Stimulated activated CD8-positive, alpha-beta memory T cell treated with anti-CD3 and anti-CD28 coated beads, Interleukin-2, amount 100 ng/mL, for 48 hours (primary cell): ENCODE measurements at places on chromosomes 3 and 15.
A peak's percentile ranks its signal among the peaks of the same experiment; 100 is the strongest.

- DNase-seq, result no peak
Observed at GRCh38 chr3:140832883-140833282, 108.8 kb upstream of the SLC25A36 start.

GRCh38 chr3:26105261-26105660 is 315.4 kb downstream of the OXSM start:
- DNase-seq, result no peak

- DNase-seq, result no peak
Observed at GRCh38 chr15:70463453-70463834, 299.9 kb downstream of the UACA start.

DNA sequence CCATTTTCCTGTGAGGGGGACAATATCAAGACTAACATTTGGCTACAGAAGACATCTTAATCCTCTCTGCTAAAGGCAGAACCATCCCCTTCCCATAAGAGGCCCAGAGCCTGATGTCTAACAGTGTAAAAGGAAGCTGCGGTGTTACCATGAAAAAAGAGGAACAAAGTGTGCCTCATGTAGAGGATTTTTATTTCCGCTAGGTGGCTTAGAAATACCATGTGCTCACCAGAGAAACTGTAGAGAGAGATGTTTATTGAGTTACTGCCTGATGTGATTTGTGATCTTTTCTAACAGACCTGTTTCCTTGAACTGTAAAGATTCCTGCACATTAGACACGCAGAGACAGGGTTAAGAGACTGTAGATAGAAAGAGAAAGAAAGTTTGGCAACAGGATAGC is 22.0 kb downstream of the OR5H15 start:
- DNase-seq, result no peak

DNA sequence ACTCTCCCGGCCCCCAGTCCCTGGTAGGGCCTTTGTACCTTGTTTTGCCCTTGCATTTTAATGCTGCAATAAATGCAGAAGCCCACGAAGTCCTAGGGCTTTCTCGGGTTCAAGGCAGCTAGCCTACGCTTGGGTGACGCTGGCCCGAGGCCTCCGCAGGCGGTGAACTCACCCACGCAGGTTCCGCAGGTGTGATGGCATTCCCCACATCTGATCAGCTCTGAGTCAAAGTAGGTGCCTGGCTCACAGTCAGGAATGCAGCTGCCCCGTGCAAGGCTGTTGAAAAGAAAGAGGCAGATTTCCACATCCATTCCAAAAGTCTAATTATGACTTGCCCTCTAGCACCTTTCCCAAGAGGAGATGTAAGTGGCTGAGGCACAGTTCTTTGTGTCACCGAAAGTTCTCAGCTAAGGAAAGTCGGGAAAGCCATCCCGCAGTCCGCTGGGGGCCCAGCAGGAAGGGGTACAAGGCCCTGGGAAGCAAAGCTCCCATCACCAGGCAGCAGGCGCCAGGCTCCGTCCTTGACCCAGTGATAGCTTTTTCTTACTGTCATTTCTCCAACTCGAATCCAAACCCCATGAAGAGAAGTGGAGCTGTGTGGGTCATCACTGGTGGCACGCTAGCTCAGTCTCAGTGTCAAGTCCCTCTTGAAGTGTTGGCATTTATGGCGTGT is 23.2 kb upstream of the SNRPA1 start:
- no peak for DNase-seq

- DNase-seq, result peak; percentile 46
Observed at GRCh38 chr3:15271785-15272381, 60.5 kb downstream of the SH3BP5 start.

GRCh38 chr3:194572143-194572789 is 61.0 kb downstream of the TMEM44 start:
- no peak for DNase-seq

- no peak for DNase-seq
Observed at GRCh38 chr3:103349760-103350159, 914.9 kb downstream of the ZPLD1 start.

DNA sequence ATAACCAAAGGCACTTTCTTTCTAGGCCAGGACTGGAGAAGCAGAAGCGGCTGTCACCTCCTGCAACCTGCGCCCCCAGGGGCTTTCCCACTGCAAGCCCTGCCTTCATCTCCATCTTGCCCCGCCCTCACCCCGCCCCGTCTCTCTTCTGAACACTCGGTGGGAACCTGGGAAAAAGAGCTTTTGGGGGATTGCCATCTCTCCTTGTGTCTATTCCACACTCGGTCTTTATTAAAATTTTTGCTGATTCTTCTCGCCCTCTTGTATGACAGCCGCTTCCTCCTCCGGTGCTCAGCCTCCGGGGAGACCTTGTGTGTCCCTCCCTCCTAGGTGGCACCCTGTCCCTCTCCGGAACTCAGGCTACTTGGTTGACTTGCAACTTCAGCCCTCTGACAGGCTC is 41.9 kb upstream of the SPESP1 start:
- no peak for DNase-seq

DNA sequence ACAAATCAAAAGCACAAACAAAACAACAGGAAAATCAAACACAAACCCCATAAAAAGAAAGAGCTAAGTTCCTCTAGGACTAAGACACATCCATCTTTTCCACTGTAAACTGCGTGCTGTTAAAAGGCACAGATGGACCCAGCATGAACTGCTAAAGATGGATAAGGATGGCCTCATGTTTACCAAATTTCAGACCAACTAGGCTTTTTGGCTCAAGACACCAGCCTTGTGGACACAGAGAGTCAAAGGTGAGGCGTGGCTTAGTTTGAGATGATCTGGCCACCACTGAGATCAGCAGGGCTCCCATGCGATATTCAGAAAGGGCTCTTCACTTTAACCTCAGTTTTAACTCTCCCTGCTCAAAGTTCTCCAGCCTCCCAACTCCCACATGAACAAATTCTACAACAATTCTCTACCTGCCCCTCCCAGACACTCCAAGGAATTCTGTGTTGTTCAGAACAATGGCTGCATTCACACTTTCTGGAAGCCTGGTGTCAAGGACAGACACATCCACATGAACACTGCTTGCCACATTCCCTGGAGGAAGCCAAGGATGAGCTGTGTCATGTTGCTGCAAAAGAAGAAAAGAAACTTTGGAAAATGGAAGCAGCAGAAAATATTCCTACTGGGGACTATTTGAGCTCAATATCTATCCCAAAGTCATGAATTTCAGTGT is 198.4 kb upstream of the LRRN1 start:
- DNase-seq, result no peak

DNA sequence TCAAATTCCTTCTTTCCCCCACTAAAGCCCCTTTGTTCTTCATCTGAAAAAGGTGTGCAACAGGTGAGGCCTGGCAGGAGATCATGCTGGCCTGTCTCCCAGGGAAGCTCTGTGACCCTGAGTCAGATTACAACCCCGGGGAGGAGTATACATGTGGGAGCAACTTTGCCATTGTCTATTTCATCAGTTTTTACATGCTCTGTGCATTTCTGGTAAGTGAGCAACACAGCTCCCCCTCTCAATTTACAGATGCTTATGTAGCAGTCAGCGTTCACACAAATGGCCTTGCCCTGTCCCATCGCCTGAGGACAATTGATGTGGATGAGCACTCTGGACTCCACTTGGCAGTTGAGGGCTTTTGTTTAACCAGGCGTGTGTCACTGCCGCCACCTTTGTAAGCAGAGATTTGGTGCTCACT is 70.4 kb downstream of the CHDH start:
- no peak for DNase-seq

DNA sequence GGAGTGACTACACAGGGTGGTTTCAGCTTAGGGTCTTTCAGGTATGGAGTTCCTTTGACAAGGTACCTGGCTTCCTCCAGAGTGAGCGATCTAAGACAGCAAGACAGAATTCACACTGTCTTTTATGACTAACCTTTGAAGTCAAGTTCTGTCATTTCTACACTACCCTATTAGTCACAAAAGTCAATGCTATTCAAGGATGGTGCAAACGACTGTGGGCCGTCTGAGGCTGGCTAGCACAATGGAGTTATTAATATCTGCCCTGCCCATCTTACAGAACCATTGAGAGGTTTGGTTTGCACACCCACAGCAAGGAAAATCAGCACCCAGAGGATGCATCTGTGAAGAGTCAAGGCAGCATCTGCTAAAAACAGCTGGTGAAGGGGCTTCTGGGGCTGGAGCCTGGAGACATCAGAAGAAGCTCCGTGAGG is 62.9 kb upstream of the XCR1 start:
- no peak for DNase-seq

GRCh38 chr3:36906504-36907149 is 38.2 kb downstream of the TRANK1 start:
- DNase-seq, result no peak

GRCh38 chr3:142021127-142021526 is 128.2 kb downstream of the TFDP2 start:
- DNase-seq, result no peak

GRCh38 chr15:27260523-27260922 is 289.5 kb downstream of the GABRG3 start:
- DNase-seq, result no peak
